Pancreas (tissue), 10 donors: ENCODE measurements at places on chromosomes 4 and X. TPM values are rescaled to one million over a fixed set of nuclear protein-coding genes. Genes with fewer than 3 reads are reported as not detected.
A peak's percentile ranks its signal among the peaks of the same experiment; 100 is the strongest.

The ZMAT1 gene
- 4.9 TPM for total RNA-seq

- no peaks in the 10 kb centered on the region for H3K36me3 ChIP-seq
- H3K4me1 ChIP-seq, result peaks cover 19% of the 10 kb centered on the region
- no peak overlapping the region for H3K27ac ChIP-seq
- no peak for DNase-seq
- H3K4me3 ChIP-seq, result no peak overlapping the region
- no peaks in the 10 kb centered on the region for H3K27me3 ChIP-seq
Measured at GRCh38 chr4:75733369-75733768, 9.0 kb downstream of the USO1 start.

- no peak overlapping the region for H3K27ac ChIP-seq
- no peaks in the 10 kb centered on the region for H3K4me1 ChIP-seq
- no peak overlapping the region for H3K4me3 ChIP-seq
- H3K36me3 ChIP-seq, result no peaks in the 10 kb centered on the region
Measured at GRCh38 chrX:155995321-155995875, 2.1 kb upstream of the IL9R start.

The UGT2B7 gene
- total RNA-seq, result 8.8 TPM

The KLB gene
- total RNA-seq, result 1.2 TPM

The VBP1 gene
- total RNA-seq, result 13.9 TPM

DNA sequence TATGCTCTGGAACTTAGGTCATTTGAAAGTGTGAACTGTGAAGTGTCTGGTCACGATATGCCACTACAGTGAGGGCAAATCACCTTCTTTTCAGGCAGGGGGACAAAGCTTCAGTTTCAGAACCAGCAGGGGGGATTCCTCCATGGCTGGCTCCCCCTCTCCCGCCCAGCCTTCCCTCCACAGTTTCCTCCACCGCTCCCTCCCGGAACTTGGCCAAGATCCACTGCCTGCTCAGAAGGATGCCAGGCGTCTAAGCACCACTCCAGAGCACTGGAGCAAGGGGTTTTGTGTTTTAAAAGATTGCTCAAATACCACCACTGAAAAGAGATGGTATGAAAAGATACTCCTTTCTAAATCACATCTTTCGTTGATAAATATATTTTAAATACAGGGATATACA lies 126.9 kb downstream of the ELOVL6 start:
- no peak overlapping the region for H3K27ac ChIP-seq
- no peaks in the 10 kb centered on the region for H3K27me3 ChIP-seq
- H3K4me1 ChIP-seq, result no peaks in the 10 kb centered on the region
- no peak for DNase-seq
- H3K36me3 ChIP-seq, result no peaks in the 10 kb centered on the region
- no peak overlapping the region for H3K4me3 ChIP-seq

The GPR78 gene
- total RNA-seq, result not detected

DNA sequence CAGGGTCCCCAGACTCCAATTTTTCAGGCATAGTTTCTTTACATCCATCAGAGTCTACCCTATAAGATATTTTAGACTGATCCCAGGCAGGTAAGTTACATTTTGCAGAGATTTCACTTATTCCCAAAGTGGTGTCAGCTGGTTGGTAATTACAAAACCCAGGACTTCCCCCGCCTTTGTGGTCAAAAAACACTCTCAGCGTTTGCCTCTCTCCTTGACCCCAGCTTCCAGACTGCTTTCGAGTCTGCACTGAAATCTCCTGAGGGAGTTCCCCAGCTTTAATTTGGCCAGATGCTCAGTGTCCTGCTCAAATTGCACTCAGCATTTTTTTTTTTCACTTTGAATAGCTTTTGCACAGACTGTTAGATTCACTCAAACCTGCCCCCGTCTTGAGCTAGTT lies 11.2 kb upstream of the AMOT start:
- H3K27me3 ChIP-seq, result no peaks in the 10 kb centered on the region
- no peak overlapping the region for H3K4me3 ChIP-seq
- no peak overlapping the region for H3K27ac ChIP-seq
- DNase-seq, result no peak
- H3K4me1 ChIP-seq, result no peaks in the 10 kb centered on the region
- no peaks in the 10 kb centered on the region for H3K36me3 ChIP-seq

The SRPK3 gene
- 0.20 TPM for total RNA-seq

DNA sequence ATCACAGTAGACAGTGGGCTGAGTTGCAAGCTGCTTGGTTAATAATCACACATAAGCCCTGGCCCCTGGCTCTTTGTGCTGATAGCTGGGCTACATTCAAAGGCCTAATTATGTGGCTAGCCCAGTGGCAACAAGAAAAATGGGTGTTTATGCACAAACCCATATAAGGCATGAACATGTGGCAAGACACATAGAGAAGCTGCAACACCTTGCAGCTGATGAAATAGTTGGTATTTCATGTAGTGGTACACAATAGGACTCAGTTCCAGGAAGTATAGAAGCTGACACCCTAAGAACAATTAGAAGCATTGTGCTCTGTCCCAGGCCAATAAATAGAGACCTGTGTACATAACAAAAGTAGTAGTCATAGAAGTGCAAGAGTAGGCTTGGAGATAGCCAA lies 14.6 kb upstream of the ZNF630 start:
- H3K4me3 ChIP-seq, result no peak overlapping the region
- H3K27ac ChIP-seq, result no peak overlapping the region
- no peaks in the 10 kb centered on the region for H3K27me3 ChIP-seq
- no peak for DNase-seq
- no peaks in the 10 kb centered on the region for H3K36me3 ChIP-seq
- H3K4me1 ChIP-seq, result no peaks in the 10 kb centered on the region

- H3K27ac ChIP-seq, result no peak overlapping the region
- DNase-seq, result no peak
Measured at GRCh38 chr4:129064717-129065116, 28.6 kb downstream of the SCLT1 start.

GRCh38 chrX:151505796-151506195 lies 57.7 kb upstream of the PASD1 start:
- H3K4me3 ChIP-seq, result no peak overlapping the region
- no peaks in the 10 kb centered on the region for H3K27me3 ChIP-seq
- H3K4me1 ChIP-seq, result no peaks in the 10 kb centered on the region
- no peak overlapping the region for H3K27ac ChIP-seq
- no peaks in the 10 kb centered on the region for H3K36me3 ChIP-seq
- DNase-seq, result no peak

GRCh38 chrX:40996886-40997530 lies 88.2 kb upstream of the USP9X start:
- H3K27ac ChIP-seq, result peak overlapping the region; percentile 13
- no peak overlapping the region for H3K4me3 ChIP-seq
- H3K4me1 ChIP-seq, result no peaks in the 10 kb centered on the region
- DNase-seq, result no peak

DNA sequence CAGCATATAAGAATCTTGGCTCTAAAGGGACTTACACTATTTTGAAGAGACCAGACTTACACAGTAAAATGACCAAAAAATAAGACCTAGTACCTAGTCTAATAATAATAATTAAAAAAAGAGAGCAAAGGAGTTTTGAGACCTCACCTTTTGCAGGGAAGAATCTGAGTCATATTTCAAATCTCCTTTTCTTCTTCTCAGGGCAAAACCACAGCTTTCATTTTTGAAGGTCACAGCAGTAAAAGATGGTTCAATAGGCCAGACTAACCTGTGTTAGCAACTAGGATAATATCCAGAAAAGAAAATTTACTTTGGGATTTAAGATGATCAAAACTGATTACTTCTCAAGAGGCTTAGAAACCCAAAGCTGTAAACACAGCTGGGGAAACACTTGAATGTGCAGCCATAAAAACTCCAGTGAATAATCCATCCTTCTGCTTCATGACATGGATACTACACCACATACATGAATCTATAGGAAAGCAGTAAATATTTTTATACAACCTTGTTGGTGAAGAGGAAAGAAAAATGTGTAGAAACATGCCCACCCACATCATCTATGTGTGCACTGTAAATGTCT lies 25.9 kb upstream of the LNX1 start:
- H3K4me1 ChIP-seq, result peaks cover 4% of the 10 kb centered on the region
- no peaks in the 10 kb centered on the region for H3K36me3 ChIP-seq
- no peak overlapping the region for H3K4me3 ChIP-seq
- H3K27me3 ChIP-seq, result no peaks in the 10 kb centered on the region
- no peak for DNase-seq

DNA sequence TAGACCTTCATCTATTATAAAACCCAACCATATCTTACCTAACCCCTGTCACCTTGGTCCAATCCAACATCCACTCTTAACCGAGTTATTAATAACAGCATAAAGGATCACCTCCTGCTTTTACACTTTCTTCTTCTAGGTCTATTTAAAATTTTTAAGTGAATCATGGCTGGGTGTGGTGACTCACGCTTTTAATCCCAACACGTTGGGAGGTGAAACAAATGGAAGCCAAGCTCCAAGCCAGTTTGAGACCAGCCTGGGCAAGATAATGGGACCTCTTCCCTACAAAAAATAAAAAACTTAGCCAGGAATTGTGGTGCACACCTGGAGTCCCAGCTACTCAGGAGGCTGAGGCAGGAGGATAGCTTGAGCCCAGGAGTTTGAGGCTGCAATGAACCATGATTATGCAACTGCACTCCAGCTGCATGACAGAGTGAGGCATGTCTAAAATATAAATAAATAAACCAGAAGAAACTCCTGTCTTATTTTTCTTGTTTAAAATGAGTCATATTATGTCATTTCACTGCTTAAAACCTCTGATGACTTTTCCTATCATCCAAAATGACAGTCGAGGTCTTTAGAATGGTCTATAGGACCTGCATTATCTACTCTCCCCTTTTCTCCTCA lies 188.4 kb downstream of the GASK1B start:
- H3K36me3 ChIP-seq, result no peaks in the 10 kb centered on the region
- no peak overlapping the region for H3K4me3 ChIP-seq
- no peak for DNase-seq
- no peaks in the 10 kb centered on the region for H3K27me3 ChIP-seq

The AMELX gene
- not detected for total RNA-seq

GRCh38 chr4:184052616-184053015 lies 147.5 kb downstream of the STOX2 start:
- no peaks in the 10 kb centered on the region for H3K36me3 ChIP-seq
- H3K4me1 ChIP-seq, result no peaks in the 10 kb centered on the region
- no peak for DNase-seq
- H3K27me3 ChIP-seq, result no peaks in the 10 kb centered on the region
- H3K27ac ChIP-seq, result no peak overlapping the region
- no peak overlapping the region for H3K4me3 ChIP-seq

The CYBB gene
- total RNA-seq, result 38.3 TPM

DNA sequence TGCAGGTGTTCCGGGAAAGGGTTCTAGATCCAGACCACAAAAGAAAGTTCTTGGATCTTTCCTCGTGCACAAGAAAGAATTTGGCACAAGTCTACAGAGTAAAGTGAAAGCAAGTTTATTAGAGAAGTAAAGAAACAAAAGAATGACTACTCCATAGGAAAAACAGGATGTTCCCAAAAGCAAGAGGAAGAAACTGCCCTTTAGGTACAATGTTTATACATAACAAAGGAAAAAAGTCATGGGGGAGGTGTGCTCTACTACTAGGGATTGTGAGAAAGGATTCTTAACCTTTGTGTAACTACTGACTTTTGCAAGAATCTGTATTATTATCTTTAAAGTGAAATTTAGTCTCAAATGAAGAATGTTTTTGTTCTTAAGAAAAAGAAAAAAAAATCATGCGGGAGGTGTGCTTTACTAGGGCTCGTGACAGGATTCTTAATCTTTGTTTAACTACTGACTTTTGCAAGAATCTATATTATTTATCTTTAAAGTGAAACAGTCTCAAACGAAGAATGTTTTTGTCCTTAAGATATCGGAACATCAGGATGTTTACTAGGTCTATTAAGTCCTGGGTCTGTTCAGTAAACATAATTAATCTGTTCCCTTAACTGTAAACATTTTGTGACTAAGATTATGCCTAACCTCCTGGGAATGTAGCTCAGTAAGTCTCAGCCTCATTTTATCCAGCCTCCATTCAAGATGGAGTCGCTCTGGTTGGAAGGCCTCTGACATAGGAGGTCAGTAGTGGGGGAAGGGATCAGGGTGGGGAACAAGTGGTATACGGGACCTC lies 110.4 kb upstream of the BEND4 start:
- no peaks in the 10 kb centered on the region for H3K36me3 ChIP-seq
- H3K4me3 ChIP-seq, result no peak overlapping the region
- no peaks in the 10 kb centered on the region for H3K27me3 ChIP-seq
- no peaks in the 10 kb centered on the region for H3K4me1 ChIP-seq

- no peaks in the 10 kb centered on the region for H3K27me3 ChIP-seq
- DNase-seq, result no peak
- H3K36me3 ChIP-seq, result no peaks in the 10 kb centered on the region
- H3K4me3 ChIP-seq, result no peak overlapping the region
- no peak overlapping the region for H3K27ac ChIP-seq
Measured at GRCh38 chrX:41596596-41596995, 92.2 kb upstream of the GPR34 start.

The SCML2 gene
- total RNA-seq, result 0.63 TPM

- H3K4me1 ChIP-seq, result no peaks in the 10 kb centered on the region
- no peak for DNase-seq
- H3K36me3 ChIP-seq, result peaks cover 3% of the 10 kb centered on the region
- H3K4me3 ChIP-seq, result no peak overlapping the region
- no peak overlapping the region for H3K27ac ChIP-seq
Measured at GRCh38 chr4:3421470-3421869, 20.3 kb upstream of the HGFAC start.

The ARX gene
- total RNA-seq, result 0.76 TPM

- DNase-seq, result no peak
- no peak overlapping the region for H3K4me3 ChIP-seq
- H3K36me3 ChIP-seq, result no peaks in the 10 kb centered on the region
- H3K27me3 ChIP-seq, result no peaks in the 10 kb centered on the region
Measured at GRCh38 chrX:110173192-110174175, 144.4 kb downstream of the AMMECR1 start.

GRCh38 chrX:71997320-71997719 lies 86.7 kb downstream of the NHSL2 start:
- H3K27me3 ChIP-seq, result peaks cover 8% of the 10 kb centered on the region
- H3K27ac ChIP-seq, result no peak overlapping the region
- H3K4me1 ChIP-seq, result no peaks in the 10 kb centered on the region
- DNase-seq, result no peak
- H3K36me3 ChIP-seq, result no peaks in the 10 kb centered on the region

The HS3ST1 gene
- total RNA-seq, result 0.46 TPM

GRCh38 chr4:20019310-20020015 lies 232.2 kb upstream of the SLIT2 start:
- no peaks in the 10 kb centered on the region for H3K27me3 ChIP-seq
- no peak overlapping the region for H3K4me3 ChIP-seq
- no peak overlapping the region for H3K27ac ChIP-seq
- no peaks in the 10 kb centered on the region for H3K36me3 ChIP-seq

DNA sequence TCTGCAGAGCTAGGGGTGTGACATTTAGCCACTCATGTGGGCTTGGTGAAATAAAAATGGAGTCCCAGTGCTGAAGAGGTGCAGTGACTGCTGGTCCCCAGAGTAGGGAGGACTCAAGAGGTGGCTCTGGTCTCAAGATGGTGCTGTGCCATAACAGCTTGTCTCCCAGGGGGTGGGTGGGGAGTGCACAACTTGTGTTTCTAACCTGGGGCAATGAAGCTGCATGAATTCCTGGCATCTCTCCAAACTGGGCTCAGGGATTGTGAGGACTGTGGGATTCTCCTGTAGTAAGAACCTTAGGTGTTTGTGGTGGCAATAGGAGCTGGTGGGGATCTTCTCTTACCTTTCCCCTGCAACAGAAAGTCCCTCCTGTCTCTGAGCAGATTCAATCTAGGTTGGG lies 278.9 kb upstream of the SFRP2 start:
- no peaks in the 10 kb centered on the region for H3K4me1 ChIP-seq
- H3K36me3 ChIP-seq, result no peaks in the 10 kb centered on the region
- no peaks in the 10 kb centered on the region for H3K27me3 ChIP-seq
- H3K4me3 ChIP-seq, result no peak overlapping the region

- no peak overlapping the region for H3K4me3 ChIP-seq
- H3K4me1 ChIP-seq, result no peaks in the 10 kb centered on the region
- H3K27me3 ChIP-seq, result no peaks in the 10 kb centered on the region
- H3K36me3 ChIP-seq, result no peaks in the 10 kb centered on the region
Measured at GRCh38 chr4:167049257-167049656, 185.0 kb downstream of the SPOCK3 start.

The NDST3 gene
- not detected for total RNA-seq
